Stimulated activated CD8-positive, alpha-beta memory T cell treated with anti-CD3 and anti-CD28 coated beads, Interleukin-7, amount 100 ng/mL, for 4 hours (primary cell): ENCODE measurements at places on chromosomes 1 and 21.

- DNase-seq, result no peak
Measured at GRCh38 chr1:76876655-76877395, 9.5 kb downstream of the ST6GALNAC5 start.

DNA sequence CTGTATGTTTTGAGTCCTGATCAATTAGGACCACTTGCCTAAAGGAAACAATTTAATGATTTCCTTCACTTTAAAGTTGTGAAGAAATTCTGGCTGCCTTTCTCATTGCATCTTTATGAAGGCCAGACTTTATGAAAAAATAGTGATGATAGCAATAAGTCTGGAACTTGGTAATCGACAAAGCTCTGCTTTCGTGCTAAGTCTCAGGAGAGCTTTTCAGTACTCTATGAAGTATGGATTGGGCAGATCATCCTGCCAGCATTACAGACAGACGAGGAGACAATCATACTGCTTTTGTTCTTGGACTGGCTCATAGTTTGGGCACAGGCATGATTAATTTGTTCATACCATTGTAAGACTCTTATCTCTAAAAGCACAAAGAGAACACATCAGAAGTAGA is 45.5 kb upstream of the KCNJ15 start:
- DNase-seq, result no peak

DNA sequence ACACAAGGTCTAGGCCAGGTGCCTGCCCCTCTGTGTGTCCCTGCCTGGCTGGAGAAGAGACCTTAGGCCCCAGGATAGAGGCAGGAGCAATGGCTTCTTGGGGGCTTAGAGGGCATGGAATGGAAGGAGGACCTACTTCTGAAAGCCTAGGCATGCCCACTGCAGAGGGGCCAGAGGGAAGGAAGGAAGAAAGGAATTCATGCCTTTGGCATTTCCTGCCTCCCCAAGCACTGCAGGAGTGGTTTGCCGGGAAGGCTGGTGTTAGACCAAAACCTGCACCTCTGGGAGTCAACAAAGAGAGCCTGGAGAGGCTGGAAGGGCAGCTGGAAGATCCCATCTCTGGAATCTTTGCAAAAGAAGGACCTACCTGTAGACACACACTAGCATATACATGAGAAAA is 50.7 kb upstream of the KCNE2 start:
- no peak for DNase-seq

DNA sequence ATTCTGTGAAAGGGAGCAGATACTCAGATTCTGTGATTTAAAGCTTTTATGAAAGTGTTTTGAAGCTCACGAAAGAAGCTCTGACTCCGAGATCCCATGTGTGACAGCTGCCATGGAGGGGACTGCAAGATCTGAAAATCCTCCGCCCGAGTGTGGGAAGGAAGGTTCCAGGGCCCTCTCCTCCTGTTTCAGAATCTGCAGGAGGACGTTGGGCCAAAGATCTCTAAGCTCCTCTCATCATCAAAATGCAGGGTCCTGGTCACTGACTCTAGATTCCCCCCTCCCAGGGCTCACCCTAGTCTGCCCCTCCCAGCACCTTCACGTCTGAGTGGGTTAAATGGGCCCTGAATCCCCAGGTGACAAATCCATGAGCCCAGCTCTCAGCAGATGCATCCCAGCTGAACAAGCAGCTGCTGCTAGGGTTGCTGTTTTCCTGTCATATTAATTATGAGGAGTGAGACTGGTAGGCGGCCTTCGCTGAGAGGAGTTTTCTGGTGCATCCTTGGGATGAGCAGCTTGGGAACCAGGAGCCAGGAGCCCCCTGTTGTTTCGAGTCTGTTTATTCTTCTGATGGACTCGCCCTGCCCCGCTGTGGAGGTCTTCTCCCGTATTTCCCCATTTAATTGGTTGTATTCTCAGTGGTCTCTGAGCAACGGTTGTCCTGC is 402.0 kb downstream of the MATN1 start:
- DNase-seq, result no peak

- no peak for DNase-seq
Measured at GRCh38 chr1:185880779-185881333, 146.7 kb downstream of the HMCN1 start.

DNA sequence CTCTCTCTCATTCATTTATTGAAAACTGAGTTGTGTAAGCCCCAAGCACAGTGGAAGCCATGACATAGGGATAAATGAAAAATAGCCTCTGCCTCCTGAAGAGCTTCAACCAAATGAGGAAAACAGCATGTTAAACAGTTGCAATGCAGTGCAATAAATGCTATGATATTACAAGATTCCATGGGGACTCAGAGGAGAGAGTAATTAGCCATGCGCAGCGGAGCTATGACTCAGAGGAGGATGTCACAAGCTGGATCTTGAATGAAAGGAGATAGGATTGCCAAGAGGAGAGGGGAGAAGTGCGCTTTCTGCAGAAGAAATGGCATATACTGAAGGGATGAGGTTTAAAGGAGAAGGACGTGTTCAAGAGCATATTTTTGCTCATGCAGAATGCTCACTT is 231.3 kb upstream of the PLXNA2 start:
- DNase-seq, result no peak

DNA sequence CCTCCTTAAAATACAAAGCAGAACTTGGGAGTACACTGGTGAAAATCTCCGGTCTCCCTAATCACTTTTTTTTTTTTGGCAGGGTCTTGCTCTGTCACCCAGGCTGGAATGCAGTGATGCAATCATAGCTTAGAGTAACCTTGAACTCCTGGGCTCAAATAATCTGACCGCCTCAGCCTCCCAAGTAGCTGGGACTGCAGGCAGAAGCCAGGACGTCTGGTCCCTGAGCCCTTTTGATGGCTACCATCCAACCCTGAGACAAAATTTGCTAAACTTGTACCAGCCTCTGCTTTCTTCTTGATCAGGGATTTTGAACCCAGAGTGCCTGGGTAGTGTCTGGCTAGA is 4.1 kb downstream of the L1TD1 start:
- DNase-seq, result no peak

GRCh38 chr1:38403667-38404066 is 357.1 kb upstream of the POU3F1 start:
- no peak for DNase-seq
